Iris pigment epithelial cell (primary cell): ENCODE measurements at places on chromosomes 4 and X.

GRCh38 chr4:182320580-182320979 lies 77.4 kb downstream of the TENM3 start:
- DNase-seq, result no peak

GRCh38 chrX:141439651-141440050 lies 144.9 kb downstream of the SPANXA1 start:
- peak; percentile 14 for DNase-seq

- DNase-seq, result peak; percentile 63
Measured at GRCh38 chr4:74038425-74039314, at the start of gene CXCL3. CXCL3 (minus strand) TSS chr4:74038689; CDS start chr4:74038611, 78 bp downstream.

DNA sequence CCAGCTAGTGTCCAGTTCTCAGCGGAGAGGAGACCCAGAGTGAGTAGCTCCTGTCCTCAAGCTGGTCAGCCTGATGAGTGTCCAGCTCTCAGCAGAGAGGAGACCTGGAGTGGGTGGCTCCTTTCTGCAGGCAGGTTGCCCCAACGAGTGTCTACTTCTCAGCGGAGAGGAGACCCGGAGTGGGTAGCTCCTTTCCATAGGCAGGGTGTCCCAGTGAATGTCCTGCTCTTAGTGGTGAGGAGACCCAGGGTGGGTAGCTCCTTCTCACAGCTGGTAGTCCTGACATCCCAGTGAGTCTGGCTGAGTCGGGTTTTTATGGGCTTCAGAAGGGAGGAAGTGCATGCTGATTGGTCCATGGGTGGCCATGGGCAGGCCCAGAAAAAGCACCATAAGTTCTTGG lies 55.7 kb upstream of the NUDT6 start:
- no peak for DNase-seq

DNA sequence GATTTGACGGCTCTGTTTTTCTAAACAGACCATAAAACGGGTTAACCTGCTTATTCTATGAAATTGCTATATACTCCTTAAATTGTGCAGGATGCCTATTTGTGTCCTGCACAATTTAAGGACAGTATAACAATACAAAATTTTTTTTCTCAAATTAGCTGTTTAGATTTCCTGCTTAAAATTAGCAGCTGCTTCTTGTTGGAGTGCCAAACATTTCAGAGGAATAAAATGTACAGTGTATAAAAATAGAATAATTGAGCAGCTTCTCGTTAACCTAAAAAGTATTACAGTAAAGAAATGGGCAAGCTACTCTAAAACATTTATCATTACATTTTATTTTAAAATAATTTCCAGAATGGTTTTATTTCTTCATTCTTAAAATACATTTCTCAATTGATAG lies 100.5 kb downstream of the PPA2 start:
- DNase-seq, result no peak

DNA sequence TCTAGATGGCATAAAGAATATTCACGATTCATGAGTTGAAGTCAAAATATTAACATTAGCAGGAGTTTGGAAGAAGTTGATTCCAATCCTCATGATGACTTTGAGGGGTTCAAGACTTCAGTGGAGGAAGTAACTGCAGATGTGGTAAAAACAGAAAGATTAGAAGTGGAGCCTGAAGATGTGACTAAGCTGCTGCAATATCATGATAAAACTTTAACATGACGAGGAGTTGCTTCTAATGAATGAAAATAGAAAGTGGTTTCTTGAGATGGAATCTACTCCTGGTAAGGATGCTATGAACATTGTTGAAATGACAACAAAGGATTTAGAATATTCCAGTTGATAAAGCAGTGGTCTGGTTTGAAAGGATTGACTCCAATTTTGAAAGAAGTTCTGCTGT lies 70.1 kb upstream of the TMLHE start:
- DNase-seq, result no peak

DNA sequence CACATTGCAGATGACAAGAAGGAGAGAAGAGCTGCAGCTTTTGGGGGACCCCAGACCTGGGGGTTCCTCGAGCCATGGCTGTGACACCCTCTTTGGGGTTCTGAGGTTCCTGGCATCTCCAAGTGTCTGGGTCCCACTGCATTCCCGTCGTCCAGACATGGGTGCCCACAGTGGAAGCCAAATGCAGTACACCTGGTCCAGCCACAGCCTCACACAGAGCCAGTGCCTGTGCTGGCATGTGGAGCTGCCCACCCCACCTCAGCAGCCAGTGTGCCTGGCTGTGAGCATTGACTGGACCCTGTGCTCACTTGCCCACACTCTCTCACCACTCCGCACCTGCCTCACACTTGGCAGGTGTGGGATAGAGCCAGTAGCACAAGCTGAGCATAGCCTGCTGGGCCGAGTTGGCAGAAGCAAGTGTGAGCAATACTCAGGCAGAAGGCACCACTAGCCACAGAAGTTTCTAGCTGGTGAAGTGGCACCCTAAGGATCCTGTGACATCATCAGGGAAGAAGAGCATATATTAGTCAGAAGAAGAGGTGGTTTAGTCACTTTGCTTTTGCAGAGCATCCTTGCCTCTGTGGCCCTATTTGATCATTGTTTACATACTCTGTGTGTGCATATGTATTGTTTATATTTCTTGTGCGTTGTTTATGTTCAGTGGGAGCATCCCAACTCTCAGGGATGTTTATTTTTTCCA lies 65.0 kb upstream of the MAGEB2 start:
- no peak for DNase-seq

DNA sequence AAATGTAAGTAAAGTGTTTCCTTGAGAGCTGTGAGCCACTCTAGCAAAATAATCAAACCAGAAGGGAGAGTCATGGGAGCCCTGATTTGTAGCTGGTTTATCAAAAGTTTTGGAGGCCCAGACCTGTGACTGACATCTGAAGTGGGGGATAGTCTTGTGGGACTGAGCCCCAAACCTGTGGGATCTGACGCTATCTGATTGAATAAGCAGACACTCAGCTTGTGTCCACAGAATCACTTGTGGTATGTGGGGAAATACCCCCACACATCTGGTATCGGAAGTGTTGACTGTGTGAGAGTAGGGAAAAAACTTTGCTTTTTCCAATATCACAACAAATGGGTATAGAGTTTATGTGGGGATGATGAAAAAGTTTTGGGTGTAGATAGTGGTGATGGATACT lies 35.4 kb downstream of the FUNDC1 start:
- DNase-seq, result no peak

DNA sequence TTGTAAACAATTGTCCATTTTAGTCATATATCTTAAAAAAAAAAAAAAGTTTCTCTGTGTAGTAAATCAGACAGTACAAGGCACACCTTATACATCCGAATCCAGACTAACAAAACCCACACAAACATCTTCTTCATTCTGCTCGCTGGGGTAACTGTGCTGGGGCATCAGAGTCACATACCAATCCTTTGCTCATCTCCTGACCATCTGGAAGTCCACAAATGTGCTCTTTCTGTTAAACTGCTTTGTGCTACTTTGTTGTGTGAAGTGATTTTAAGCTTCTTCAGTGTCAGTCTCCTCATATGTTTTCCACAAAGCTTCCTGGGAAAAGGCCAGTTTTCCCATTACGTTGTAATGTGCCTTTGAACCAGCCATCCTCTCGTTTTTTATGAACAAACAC lies 86.2 kb upstream of the CBR4 start:
- DNase-seq, result no peak

DNA sequence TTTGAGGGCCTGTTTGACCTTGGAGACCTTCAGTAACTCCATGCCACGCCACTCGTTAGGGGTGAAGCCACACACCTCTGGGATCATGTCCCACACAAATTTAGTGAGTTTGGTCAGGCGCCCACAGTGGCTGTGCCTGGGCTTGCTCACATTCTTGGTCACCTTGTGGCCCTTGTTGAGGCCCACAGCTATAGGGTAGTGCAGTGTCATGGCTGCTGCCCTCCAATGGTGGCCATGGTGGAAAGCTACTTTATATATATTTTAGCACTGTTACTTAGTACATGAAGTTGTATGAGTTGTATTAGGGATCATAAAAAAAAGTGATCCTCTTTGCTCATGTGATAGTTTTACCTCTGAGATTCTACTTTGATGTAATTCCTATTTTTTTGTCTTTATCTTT lies 985 bp upstream of the CXCL11 start:
- DNase-seq, result no peak

- peak; percentile 61 for DNase-seq
Measured at GRCh38 chr4:112321776-112322684, 24.9 kb downstream of the ALPK1 start.

GRCh38 chrX:2691543-2692220 lies 587 bp downstream of the CD99 start:
- DNase-seq, result peak; percentile 56

- peak; percentile 5 for DNase-seq
Measured at GRCh38 chrX:31280580-31280979, 208.7 kb upstream of the FTHL17 start.

DNA sequence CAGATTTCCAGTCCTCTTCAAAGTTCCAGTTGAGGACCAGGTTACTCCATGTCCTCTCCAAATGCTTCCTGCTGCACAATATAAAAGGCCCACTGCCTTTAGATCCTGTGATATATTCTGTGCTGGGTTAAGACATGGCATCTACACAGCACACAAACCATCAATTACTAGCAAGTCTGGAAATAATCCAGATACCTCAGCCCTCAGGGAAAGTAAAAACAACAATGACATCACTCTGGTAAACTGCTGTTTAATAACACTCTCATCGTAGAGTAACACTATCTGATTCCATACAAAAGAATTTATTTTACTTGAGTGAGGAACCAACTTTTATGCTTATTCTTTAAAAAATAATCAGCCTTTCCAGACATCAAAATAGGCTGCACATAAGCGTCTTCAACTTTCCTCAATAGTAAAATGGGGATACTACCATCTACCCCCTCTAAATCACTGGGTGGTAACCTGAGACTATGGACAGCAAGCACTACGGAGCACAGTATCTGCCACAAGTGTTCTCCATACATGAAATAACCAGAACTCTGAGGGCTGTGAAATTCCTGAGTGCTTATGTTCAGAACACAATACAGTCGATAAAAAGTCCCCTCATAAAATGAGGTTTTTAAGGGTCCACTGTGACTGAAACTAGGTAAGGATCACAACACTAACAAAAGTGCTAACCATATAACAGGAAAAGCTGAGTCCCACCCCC lies 53.4 kb downstream of the ABCG2 start:
- peak; percentile 87 for DNase-seq

GRCh38 chr4:76856243-76857073 lies 41.5 kb downstream of the SOWAHB start:
- peak; percentile 69 for DNase-seq

- DNase-seq, result peak; percentile 54
Measured at GRCh38 chr4:57048590-57049304, 61.4 kb downstream of the IGFBP7 start.

- peak; percentile 67 for DNase-seq
Measured at GRCh38 chr4:57109847-57110639, at the start of gene IGFBP7. IGFBP7 (minus strand) TSS chr4:57110385; CDS start chr4:57110351, 34 bp downstream.

GRCh38 chrX:48530736-48531135 lies 8.8 kb upstream of the TBC1D25 start:
- no peak for DNase-seq

DNA sequence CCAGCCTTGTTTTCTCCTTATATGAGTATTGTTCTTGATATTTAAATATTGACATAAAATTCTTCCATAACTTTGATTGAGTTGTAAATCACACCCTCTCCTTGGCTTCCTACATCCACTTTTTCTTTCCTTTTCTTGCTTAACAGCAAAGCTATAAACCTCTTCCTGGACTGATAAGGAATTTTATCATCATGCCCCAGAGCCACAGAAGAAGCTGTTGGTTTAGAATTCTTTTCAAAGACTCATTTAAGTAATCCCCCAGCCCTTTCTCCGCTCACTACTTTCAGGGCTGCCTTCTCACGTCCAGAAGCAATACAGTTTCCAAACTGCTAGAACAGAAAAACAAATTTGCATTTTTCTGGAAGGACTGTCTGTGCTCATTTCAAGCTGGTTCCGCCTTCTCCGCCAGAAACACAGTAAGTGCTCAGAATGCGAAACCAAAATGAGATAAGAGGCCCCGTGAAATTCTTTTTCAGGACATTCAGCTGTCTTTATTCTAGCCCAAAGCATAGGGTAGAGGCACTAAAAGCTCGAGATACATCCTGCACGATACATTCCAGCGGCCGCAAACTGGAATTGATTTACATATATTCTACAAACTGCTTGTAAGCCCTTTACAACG lies 849 bp downstream of the MID1 start:
- DNase-seq, result peak; percentile 36

DNA sequence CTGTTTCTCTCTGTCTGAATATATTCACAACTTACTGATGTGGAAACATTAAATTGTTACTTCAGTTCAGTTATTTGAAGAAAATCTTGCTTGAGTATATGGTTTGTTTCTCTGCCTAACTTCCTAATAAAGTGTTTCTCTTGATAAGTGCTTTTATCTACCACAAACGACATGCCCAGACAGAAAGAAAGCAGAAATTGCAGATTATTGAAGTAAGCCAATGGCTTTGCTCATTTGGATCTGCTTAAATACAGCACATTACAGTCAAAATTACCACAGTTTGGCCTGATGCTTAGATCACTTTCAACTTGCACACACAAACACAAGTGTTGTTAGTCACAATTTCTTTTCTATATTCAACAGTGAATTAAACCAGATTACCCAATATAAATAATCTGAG lies 68.0 kb downstream of the ATOH1 start:
- DNase-seq, result no peak

DNA sequence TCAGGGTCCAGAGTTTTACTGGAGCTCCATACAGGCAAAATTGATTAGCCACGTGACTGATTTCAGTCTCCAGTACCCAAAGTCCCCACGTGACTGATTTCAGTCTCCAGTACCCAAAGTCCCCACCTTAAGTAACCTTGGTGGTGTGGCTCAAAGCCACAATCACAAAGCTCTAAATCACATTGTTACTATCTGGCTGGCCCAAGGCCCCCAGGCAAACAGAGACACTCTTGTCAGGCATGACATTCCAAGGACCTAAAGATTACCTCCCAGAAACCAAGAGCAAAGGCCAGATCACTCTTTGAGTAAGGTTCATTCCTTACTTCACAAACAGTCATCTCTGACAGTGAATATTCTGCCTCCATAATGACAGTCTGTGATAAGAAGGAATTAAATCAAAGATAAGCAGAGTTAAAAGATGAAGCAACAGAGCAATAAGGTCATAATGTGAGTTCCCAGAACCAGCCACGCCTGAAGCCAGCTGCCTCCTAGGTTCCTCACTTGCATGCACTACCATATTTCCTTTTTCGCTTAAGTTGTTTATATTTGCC lies 78.5 kb downstream of the ANXA3 start:
- no peak for DNase-seq

DNA sequence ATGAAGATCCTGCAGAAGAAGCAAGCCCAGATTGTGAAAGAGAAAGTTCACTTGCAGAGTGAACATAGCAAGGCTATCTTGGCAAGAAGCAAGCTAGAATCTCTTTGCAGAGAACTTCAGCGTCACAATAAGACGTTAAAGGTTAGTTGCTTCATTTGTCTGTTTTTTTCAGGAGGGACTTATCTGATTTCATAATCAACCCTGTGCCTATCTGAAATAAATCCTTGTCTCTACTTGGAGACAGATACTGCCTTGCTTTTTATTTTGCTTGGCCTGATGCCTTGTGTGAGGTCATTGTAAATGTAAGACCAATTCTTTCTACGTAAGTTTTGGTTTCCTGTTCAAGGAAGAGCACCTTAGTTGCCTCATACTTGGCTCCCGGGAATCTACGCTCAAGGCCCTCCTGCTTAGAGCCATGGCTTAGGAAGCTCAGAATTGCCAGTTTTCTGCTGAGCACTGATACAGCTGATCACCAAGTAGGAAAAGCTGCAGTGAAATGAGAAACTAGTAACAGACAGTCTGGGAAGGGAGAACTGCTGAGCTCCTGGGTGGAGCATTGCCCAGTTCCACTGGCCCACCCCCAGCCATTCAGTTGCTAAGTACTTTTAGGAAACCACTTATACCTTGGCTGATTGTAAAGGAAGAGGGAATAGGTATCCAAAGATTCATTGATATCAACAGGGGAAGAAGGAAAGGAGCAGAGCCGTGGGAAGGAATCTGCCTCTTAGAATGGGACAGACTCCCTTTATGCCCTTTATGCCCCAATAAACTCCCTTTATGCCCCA lies 41.8 kb downstream of the RBBP7 start:
- peak; percentile 98 for DNase-seq
